OCI-LY7 (cell line): ENCODE measurements at places on chromosomes 13 and 19. TPM values are rescaled to one million over a fixed set of nuclear protein-coding genes. Genes with fewer than 3 reads are reported as not detected.

HSH2D gene
- 70.4 and 79.0 TPM in 2 replicates for total RNA-seq

DMKN gene
- total RNA-seq: not detected in 2 replicates

XRCC1 gene
- total RNA-seq: 27.2 and 33.7 TPM in 2 replicates

NR1H2 gene
- 41.2 and 53.1 TPM in 2 replicates for total RNA-seq

PLPPR3 gene
- not detected in 2 replicates for total RNA-seq

IGFL3 gene
- not detected in 2 replicates for total RNA-seq

- no peak for DNase-seq
Measured at GRCh38 chr19:615619-616018, 17.7 kb downstream of the POLRMT start.

GRCh38 chr13:33080972-33081590 is 64.9 kb downstream of the KL start:
- DNase-seq: no peak

- DNase-seq: no peak
Measured at GRCh38 chr19:3375221-3376090, 9.1 kb downstream of the NFIC start.

GRCh38 chr13:104034891-104035290 is 968.7 kb upstream of the SLC10A2 start:
- DNase-seq: no peak

- DNase-seq: no peak
Measured at GRCh38 chr19:8441725-8442544, 2.8 kb upstream of the HNRNPM start.

DNA sequence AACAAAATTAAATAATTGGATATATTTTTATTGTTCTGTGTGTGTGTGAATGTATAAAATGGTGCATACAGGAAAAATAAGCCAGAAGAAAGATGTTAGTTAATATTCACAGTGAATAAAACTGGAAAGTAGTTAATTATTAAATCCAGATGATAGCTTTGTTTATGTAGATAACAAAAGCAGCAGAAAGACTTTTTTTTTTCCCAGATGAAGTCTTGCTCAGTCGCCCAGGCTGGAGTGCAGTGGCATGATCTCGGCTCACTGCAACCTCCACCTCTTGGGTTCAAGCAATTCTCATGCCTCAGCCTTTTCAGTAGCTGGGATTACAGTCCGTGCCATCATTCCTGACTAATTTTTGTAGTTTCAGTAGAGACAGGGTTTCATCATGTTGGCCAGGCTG is 140.1 kb downstream of the ZNF486 start:
- DNase-seq: no peak

DNA sequence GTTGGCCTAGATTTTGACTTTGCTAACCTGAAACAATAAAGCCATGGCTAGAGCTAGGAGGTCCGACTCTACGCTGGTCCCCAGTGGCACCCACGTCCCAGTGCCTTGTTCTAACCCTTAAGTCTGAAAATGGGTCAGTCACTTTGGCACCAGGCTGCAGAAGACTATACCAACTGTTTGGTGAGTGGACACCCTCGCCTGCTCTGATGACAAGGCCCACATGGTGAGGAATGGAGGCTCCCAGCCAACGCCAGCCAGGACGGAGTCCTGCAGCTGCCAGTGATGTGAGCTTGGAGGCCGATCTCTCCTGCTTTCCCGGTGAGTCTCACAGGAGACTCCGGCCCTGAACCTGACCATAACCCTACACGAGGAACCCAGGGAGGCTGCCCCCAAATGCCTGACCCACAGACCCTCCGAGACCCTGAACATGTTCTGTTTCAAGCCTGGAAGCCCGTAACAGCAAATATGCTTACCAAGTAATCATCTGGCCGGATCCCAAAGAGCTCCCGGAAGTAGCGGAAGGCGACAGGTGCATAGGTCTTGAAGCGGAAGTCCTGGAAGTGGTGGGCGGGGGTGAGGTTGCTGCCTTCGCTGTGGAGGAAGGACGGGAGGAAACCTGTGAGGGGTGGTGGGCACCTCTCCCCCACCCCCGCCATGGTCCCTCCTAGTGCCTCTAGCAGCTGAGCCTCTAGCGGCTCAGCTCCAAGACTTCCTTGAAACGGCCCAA is 34.1 kb upstream of the CACTIN start:
- no peak for DNase-seq

DNA sequence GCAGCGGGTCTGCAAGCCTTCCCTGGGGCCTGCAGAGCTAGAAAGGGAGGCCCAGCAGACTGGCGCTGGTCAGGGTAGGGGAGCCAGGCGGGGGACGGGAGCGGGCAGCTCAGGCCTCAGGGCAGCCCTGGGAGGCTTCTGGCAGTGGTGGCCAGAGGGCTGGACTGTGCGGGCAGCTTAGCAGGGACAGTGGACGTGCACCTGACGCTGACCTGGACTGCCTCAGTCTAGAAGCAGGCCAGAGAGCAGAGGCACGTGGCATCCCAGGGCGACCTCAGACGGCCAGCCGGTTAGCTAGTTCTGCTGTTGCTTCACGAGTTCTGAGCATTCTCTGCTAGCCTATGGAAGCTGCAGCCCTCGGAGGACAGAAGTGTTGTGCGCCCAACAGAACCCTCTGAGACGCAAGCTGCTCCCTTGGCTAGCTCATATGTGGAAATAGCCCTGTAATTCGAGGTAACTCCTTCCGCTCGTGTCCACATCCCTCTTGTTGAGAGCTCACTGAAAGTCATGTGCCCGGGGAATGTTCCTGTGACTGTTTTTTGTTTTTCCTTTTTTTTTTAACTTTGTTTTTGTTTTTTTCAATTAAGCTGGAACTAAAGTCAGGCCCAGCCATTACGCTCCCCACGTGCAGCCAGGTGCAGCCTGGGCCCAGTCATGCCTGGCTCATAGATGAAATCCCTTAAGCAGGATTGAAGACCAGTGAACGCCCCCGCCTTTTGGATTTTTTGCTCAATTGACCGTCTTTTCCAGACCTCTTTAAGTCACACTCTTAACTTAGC is 1.9 kb upstream of the FAM174C start:
- no peak for DNase-seq

GRCh38 chr13:113243847-113244246 is 34.4 kb downstream of the CUL4A start:
- no peak for DNase-seq

DNA sequence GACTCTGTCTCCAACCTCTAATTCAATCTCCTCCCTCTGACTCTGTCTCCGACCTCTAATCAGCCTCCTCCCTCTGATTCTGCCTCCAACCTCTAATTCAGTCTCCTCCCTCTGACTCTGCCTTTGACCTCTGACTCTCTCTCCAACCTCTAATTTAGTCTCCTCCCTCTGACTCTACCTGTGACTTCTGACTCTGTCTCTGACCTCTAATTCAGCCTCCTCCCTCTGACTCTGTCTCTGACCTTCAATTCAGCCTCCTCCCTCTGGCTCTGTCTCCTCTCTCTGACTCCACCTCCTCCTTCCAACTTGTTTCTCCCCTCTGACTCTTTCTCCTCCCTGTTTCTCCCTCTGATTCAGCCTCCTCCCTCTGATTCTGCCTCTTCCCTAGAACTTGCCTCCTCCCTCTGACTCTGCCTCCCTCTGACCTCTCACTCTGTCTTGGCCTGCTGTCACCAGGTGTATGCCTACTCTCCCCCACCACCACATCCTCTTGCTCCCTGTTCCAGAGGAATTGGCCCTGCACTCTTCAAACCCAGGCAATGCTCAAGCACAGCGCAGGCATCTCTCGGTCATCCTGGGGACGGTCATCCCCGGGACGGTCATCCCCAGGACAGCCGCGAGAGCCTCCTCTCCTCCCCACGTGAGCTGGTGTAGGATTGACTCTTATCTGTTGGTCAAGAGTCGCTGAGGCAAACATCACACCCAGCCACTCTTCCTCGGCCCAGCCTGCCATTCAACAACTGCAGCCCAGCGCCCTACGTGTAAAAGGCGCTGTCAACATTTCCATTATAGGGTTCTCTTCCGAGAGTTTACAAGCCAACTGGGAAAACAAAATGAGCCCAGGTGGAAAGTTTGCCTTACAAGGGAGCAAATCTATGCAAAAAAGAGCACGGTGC is 60.2 kb downstream of the ZIC5 start:
- no peak for DNase-seq

- peak; percentile 73 for DNase-seq
Measured at GRCh38 chr19:55276720-55277430, 3.0 kb downstream of the HSPBP1 start.

GRCh38 chr19:15265850-15266248 is 33.6 kb upstream of the EPHX3 start:
- DNase-seq: no peak

GRCh38 chr13:50386541-50387050 is 371.4 kb downstream of the KCNRG start:
- DNase-seq: no peak
